ENCODE measurements at places on chromosomes 12 and 14.

DNA sequence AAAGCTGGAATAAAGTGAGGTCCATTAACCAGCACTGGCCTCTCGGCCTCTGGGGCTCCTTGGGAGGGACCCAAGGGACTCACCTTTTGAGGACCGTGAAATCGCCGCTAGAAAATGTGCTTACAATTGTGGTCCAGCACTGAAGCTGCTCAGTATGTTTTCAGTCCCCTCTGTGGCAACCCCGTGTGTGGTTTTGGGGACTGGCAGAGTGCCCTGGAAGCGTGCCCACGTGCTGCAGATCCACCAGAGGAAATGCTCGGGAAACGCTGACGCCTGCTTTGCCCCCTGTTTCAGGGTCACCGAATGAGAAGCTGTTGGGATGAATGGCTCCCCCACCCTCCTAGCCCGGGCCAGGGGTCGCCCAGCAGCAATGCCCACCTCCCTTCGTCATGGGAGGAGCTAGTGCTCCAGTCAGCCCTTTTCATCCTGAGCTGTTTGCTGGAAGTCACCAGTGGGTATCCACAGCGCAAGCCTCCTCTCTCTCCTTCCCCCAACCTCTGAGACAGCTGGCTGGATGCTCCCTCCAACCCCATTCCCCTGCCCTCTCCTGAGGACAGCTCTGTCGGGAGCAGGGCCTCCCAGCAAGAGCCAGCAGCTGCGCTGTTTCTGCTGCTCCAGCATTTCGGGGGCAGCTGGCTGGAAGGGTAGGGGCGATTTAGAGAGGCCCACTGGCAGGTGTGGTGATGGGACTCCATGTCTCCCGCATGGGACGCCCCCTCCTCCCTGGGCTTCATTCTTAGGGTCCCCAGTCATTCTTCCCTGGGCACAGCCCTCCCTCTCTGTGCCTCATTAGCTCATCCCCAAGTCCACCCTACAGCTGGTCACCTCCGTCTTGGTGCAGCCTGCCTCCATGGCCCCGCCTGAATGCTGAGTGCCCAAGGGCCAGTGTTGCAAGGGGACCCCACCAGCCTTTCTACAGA is 33.2 kb upstream of the PPP1R13B start:
- no peak for DNase-seq

DNA sequence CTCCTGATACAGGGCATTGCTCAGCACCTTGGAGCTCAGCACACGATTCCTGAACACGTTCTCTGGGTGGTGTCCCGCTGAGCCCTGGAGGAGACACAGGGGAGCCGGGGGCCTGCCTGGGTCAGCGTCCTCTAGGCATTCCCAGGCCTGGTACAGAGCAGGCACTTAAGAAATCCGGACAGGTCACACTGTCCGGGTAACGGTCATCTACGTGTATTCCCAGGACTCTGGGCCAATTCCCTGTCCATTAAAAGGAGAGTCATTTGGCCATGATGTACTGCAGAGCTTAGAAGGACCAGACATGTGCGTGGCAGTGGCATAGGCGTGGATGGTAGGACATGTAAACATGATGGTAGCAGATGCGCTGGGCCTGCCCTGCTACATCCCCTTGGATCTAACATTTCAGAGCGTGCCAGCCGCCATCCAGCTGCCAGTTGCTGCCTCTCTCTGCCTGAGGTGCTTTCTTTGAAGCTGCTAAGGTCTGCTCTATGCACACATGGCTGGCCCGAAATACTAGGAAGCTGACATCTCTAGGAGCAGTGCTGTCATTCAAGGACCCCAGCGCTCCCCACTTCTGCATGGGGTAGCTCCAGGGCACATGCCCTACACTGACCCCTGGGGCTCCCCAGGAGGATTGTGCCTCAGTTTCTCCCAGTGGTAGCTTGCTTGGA is 273.1 kb upstream of the RTL1 start:
- no peak for DNase-seq

GRCh38 chr12:116287842-116288301 is 10.4 kb upstream of the MED13L start:
- no peak for DNase-seq

DNA sequence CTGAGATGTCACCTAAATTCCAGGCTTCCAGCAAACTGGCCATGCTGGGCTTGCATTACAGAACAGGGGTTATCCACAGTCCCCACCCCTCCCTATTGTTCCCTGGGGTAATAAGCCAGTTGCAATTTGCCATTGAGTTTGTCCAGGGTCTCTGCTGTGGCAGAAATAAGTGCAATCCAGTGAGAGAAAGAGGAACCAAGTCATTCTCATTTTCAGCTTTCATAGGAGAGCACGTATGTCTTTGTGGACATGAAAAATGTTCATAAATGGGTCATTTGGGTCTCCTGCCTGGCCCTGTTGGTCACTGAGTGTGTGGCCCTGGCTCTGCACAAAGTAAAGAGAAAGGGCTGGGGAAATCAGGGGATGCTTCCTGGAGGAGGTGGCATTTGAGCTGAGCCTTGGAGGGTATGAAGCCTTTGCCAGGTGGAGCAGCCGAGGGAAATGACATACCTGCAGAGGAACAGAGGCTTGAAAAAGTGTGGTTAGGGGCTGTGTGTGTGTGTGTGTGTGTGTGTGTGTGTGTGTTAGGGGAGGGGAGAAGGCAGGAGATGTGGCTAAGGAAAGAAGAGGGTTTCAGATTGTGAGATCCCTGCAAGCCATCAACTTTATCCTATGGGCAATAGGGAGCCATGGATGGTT is 29.3 kb downstream of the CMKLR1 start:
- no peak for DNase-seq

DNA sequence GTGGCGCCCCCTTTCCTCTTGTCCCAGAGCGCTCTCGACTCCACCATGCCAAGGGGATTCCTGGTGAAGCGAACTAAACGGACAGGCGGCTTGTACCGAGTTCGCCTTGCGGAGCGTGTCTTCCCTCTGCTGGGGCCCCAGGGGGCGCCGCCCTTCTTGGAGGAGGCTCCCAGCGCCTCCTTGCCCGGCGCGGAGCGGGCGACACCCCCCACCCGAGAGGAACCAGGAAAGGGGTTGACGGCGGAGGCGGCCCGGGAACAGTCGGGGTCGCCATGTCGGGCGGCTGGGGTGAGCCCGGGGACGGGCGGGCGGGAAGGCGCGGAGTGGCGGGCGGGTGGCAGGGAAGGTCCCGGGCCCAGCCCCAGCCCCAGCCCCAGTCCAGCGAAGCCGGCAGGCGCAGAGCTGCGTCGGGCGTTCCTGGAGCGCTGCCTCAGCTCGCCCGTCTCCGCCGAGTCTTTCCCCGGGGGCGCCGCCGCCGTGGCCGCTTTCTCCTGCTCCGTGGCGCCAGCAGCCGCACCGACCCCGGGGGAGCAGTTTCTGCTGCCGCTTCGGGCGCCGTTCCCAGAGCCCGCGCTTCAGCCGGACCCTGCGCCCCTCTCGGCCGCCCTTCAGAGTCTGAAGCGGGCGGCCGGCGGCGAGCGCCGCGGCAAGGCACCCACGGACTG is 376 bp downstream of the INSM2 start:
- DNase-seq, result no peak

- DNase-seq, result no peak
These were observed 142.6 kb downstream of the GPHN start for GRCh38 chr14:66650491-66650911.

DNA sequence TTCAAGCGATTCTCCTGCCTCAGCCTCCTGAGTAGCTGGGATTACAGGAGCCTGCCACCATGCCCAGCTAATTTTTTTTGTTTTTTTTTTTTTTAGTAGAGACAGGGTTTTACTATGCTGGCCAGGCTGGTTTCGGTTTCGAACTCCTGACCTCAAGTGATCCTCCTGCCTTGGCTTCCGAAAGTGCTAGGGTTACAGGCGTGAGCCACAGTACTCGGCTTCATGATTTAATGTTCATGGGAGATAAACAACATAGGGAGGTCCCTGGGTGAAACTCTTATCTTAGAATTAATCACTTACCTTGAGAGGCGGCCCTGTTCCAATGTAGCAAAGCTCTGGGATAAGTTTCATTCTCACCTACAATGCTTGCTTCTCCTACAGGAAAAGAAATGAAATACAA is 48.3 kb downstream of the SEL1L start:
- DNase-seq, result no peak

DNA sequence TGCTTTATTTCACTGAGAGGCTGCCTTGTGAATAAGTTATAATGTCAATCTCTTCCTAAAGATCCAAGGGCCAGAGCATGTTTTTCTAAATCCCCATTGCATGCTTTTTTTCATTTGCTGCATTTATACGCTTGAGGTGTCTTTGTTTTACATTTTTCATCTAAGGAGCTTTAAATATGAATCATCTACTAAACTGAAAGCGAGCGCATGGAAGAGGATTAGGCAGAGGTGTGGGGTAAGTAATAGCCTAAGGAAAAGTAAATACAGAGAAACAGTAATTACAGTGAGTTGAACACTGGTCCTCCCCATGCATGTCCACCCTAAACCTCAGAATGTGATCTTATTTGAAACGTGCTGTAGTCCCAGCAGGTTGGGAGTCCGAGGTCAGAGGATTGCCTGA is 76.4 kb upstream of the METAP2 start:
- no peak for DNase-seq

DNA sequence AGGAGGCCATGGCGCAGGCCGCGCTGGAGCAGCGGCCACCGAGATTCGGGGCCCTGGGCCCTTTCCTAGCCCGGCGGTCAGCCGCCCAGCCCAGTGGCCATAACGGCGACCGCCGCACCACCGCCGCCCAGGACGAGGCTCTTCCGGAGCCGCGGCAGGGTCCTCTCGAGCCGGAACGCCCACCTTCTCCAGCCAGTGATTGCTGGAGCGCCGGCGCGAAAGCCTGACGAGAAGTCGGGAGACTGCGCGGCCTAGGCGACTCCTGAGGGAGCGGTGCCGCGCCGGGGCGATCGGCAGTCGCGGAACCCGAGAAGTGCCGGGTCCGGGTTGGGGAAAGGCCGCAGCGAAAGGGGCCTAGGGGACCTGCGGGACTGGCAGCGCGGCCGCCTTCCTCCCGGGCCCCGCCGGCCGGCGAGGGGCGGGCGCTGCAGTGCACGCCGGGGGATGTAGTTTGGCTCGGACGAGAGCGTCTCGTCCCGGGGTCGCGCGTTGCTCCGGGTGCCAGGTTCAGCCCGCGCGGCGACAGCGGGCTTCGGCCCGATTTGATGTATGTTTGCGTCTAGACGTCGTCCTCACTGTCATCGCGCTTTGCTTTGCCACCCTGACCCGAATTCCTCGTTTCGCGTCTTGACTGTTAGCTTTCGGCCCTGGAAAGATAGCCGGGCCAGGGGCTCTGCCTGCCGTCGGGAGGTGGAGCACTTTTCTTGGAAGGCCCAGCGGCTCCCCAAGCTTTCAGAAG is at the start of gene VTI1B:
Gene VTI1B (minus strand): TSS at position 153 of the 739 bp plus-strand sequence. CDS start 143 bp downstream, at position 10.
- peak; percentile 58 for DNase-seq

GRCh38 chr12:76337583-76337982 is 10.6 kb downstream of the BBS10 start:
- no peak for DNase-seq

DNA sequence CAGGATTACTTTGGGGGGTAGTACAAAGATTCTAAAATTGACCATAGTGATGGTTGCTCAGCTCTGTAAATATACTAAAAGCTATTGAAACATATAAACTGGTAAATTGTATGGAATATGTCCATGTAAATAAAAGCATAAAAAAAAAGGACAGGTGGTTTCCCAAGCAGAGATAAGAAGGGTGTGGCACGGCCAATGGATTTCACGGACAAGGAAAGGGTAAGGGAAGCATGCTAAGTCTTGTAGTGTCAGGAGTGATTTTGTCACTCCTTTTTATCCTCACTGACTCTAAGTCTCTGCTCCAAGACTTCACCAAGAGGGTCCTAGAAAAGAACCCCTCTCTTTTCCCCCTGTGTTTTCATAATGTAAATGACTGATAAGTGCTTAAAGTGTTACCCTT is 229.2 kb downstream of the SPTSSA start:
- no peak for DNase-seq

GRCh38 chr12:68967046-68967445 is 34.1 kb upstream of the CPM start:
- no peak for DNase-seq

DNA sequence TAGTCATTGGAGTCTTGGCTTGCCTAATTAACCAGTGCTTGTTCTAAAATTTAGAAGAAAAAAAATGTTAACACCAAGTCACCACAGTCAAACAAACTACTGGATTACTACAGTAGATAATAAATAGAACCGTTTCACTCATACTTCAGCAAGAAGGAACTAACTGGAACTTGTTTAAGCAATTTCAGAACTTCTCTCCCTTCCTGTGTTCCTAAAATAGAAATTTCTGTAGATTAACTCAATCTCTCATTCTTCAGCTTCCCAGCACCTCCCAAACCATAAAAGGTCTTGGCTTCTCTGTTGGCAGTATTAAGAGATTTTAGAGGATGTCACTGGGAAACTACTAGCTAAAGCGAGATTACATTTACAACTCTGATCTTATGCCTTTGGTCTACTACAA is 18.6 kb downstream of the GNS start:
- DNase-seq, result no peak

DNA sequence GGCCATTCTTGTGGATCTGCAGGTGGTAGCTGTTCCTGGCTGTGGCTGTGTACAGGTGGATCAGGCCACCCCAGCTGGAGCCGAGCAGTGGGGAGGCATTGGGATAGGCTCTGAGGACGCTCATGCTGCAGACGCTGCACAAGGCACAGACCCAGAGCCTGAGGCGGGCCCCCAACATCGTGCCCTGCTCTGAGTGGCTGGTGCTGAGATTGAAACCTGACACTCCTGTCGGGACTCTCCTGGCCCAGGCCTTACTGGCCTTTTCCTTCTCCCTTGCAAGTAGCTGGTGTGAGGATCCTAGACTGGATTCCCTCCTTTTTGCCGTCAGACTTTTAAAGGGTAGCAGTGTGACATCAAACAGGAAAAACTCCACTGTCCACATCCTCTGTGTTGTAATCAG is at the start of gene FGF23:
Gene FGF23 (minus strand): TSS at position 308 of the 400 bp plus-strand sequence. CDS start 130 bp downstream, at position 178.
- DNase-seq, result no peak

DNA sequence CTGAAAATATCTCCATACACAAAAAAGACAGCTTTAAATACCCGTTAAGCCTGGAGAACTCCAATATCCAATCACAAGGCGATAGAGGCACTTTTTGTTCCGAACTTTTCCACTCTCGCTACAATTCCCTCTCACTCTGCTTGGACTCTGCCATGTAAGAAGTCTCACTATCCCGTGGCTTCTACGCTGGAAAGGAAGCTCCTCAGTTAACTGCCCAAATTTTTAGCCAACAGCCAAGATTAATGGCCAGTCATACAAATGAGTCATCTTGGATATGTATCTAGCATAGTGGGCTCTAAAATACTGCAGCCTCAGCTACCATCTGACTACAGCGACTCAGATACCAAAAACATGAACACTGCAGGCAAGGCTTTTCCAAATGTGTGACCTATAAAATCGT is 45.5 kb upstream of the RERGL start:
- no peak for DNase-seq
